ENCODE measurements at places on chromosomes 6 and 20. TPM values are rescaled to one million over a fixed set of nuclear protein-coding genes. Genes with fewer than 3 reads are reported as not detected.

GRCh38 chr6:161050134-161050765 lies 58.7 kb downstream of the MAP3K4 start:
- no peak for DNase-seq

GRCh38 chr6:52617087-52617486 lies 40.2 kb upstream of the TRAM2 start:
- DNase-seq, result no peak

DNA sequence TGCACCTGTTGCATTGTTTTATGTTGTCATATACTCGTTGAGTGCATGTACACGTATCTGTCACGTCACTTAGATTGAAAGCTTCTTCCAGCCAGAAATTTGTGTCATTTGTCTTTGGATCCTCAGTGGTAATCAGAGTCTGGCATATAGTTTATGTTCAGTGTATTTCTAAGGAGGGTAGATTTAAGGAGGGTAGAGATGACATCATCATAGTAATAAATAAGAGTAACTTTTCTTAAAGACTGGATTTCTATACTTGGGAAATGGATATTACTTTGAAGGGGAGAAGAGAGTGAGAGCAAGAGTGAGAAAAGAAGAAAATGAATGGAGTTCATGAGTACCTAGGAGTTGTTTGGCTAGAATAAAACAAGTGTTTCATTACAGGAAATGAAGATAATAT lies 255.0 kb upstream of the SASH1 start:
- no peak for DNase-seq

DNA sequence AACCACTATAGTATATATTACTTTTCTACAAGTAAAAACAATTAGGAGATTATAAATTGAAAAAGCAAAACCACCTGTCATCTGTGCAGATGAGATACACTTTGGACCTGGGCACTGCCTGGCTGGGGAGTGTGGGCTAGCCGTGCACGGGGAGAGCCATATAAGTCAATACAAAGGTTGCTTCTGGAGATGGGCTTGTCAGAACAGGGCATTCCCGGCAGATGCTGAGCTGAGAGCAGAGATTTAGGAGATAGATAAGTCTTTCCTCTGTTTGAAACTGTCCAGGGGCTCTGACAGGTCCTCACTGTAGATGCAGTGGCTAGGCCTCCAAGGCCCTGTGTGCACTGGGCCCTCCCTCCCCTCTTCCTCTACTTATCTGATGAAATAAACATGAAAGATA lies 34.5 kb downstream of the CD164 start:
- no peak for DNase-seq

DNA sequence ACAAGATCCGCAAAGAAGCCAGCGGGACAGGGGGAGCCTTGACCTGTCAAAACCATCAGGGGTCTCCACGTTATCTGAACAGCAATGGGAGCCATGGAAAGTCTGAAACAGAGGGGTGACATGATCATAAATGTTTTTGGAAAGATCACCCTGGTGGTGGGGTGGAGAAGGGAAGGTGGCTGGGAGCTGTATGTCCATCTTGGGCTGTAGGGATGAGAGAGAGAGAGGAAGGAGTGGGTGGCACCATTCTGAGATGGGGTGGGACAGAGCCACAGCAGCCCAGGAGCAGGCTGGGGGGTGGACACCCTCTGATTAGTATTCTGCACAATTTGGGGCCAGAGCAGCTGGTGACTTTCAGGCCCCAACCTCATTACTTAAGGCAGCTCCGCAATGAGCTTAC lies 30.1 kb downstream of the ANKRD60 start:
- DNase-seq, result no peak

DNA sequence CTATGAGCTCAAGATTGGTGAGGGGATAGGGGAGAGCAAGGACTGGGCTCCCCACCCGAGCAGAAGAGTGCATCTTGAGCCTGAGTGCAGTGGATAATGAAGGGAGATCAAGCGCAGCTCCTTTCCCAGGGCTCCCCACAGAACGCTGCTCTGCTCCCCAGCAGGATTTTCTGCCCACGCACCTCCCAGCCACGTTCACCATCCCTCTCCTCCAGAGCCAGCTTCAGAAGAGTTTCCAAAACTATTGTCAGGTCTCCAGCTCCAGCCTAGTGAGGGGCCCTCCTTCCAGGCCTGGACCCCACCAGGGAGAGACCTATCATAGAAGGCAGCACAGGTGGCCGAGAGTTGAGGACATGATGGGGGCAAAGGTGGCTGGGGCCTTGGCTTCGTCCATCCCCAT lies 34.5 kb downstream of the FOXP4 start:
- DNase-seq, result no peak

GRCh38 chr20:35018590-35019371 lies 63.1 kb downstream of the MYH7B start:
- DNase-seq, result no peak

- no peak for DNase-seq
These were observed 202.9 kb downstream of the ZNF217 start for GRCh38 chr20:53390770-53391169.

DNA sequence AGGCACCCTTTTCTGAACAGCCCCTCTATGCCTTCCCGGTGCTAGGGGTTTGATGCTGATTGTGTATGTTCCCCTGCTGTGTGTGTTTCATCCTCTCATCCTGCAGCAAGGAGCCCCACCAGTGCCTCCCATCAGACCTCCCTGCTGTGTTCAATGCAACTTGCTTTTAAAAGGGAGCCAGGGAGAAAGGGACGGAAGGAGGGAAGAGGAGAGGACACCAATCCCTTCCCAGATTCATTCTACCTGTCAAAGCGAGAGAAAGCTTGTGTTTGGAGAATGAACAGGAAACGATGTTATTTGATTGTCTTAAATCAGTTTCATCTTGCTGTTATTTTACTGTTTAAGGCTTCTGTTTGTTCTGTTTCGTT lies 259.2 kb downstream of the ADGB start:
- DNase-seq, result no peak

GRCh38 chr20:43537921-43538877 lies 20.6 kb upstream of the SGK2 start:
- peak; percentile 47 for DNase-seq

DNA sequence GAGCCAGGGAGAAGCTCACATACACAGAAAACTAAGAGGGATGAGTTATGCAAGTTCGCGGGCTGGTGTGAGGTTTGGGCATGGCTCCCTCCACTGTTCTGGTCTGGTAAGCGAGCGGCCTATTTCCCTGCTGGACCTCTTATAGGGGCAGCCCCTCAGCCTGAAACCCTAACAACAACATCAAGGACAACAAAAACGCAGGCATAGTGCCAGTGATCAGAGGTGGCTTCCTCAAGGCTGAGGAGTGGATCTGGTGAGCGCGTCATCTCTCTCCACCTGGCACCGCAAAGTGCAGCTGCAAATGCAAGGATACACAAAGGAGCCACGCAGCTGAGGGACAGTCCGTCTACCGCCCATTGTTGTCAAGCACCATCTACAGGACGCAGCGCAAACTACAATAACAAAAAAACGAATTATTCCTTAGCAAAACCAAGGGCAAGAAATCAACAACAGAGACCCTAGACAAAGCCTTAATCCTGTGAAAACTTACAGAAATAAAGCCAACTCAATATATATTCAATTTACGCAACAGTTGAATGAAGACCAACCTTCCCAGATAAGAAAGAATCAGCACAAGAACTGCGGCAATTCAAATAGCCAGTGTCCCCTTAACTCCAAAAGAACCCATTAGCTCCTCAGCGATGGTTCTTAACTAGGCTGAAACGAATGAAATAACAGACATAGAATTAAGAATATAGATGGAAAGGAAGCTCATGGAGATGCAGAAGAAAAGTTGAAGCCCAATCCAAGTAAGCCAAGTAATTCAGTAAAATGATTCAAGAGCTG lies 9.2 kb upstream of the DEFB110 start:
- DNase-seq, result no peak

The EDN3 gene
- total RNA-seq, result not detected

The CYP24A1 gene
- total RNA-seq, result not detected

The KCTD20 gene
- total RNA-seq, result 58.9 TPM

The GRM1 gene
- not detected for total RNA-seq

The SEL1L2 gene
- total RNA-seq, result not detected
